ENCODE measurements at places on chromosomes 3 and 15.

GRCh38 chr3:53519065-53519709, 24.8 kb downstream of the CACNA1D start:
- DNase-seq, result no peak

DNA sequence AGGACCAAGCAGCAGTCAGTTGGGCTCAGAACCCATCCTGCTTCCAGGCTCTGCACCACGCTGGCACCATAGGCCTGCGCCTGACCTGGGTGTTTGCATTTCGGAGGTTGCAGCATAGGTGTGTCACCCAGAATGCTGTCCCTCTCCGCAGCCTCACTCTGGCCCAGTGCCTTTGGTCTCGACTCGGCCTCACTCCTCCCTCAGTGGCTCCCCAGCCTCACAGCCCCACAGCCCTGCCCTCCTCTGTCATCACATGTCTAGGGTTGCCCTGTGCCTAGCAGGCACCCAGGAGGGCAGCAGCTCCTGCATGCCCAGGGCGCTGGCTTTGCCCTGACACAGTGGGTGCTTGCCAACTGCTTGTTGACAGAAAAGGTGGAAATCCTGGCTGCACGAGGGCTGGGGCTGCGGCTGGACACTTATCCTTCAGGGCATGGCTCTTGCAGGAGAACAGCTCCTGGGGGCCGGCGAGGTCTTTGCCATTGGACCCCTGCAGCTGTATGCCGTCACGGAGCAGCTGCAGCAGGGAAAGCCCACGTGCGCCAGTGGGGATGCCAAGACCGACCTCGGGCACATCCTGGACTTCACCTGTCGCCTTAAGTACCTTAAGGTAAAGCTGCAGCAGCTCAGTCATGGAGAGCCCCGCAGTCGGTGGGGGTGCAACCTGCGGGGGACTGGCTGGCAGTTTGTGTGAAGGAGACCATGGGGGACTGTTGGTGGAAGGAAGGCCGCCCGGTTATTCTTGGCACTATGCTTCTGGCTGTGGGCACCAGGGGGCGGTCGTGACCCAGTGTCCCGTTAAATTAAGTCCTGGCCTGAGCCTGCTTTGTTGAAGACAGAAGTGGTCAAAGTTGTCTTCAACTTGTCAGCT, 16.2 kb downstream of the NISCH start:
- DNase-seq, result peak; percentile 56

DNA sequence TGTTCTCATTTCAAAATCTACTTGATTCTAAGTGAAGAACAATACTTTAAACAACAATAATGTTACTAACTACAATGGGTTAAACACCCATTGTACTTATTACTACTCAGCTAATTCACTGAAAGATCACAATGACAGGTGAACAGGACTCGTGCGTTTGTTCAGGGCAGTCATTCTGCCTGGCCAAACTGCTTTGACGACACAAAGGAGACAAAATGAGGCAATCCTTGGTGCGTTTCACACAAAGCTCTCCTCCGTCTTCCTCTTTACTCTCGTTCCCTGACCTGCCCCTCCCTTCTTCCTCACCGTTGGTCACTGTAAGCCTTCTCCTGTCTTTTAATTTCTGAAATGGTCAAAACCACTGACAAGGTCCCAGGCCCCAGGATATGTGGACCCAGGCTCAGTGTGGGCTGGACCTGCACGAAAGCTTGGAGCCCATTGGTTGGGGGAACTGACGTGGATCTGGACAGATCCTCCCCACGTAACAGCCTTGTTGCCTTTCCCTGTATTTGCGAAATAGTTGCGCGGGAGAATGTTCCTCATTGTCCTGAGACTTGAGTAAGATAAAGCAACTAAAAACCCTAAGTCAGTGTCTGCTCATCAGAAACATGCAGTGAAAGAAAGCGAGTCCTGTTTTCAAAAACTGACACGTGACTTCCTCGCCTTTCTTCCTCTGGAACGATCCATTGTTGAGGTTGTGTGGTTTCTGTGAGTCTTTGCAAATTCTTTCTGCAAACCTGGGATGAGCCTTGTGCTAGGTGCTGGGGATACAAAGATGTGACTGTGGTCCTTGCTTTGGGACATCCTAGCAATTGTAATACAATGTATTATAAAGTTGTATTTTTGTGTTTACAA, 147.1 kb upstream of the RGMA start:
- peak; percentile 32 for DNase-seq

DNA sequence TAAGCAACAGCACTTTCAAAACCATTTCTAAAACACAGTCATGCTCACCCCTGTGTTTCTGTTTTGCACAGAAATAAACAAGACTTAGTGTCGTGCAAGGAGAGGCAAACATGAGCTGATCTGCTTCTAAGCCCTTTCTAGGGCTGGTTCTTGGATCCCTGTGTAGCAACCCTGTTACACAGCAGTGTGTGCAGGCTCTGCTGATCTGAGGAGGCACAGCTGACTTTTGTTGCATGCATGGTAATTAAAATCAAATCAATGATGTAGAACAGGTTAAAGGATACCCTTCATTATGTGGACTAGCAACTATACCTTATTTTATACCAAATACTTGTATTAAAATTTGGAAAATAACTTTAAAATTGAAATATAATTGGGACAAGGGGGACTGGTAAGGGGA, 234.8 kb downstream of the PDZRN3 start:
- DNase-seq, result no peak

DNA sequence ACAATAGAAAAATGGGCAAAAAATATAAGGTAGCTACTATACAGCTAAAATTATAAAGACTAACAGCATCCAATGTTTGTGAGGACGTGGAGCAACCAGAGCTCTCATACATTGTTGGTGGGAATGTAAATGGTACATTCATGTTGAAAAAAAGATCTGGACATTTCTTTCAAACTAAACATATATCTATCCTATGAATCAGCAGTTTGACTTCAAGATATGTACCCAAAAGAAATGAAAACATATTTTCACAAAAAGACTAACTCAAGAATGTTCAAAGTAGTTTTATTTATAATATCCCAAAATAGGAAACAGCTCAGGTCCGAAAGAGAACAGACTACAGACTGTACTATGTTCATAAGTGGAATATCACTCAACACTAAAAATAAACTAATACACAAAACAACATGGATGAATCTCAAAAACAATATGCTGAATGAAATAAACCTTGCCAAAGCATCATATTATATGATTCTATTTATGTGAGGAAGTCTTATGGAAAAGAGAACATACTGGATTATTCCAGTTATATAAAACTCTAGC, 8.8 kb upstream of the TTBK2 start:
- DNase-seq, result no peak

GRCh38 chr3:25173606-25174005, 254.5 kb upstream of the RARB start:
- DNase-seq, result no peak

GRCh38 chr3:150265305-150265704, 142.8 kb upstream of the TSC22D2 start:
- no peak for DNase-seq

GRCh38 chr15:85619992-85620689, 174.6 kb downstream of the KLHL25 start:
- no peak for DNase-seq

DNA sequence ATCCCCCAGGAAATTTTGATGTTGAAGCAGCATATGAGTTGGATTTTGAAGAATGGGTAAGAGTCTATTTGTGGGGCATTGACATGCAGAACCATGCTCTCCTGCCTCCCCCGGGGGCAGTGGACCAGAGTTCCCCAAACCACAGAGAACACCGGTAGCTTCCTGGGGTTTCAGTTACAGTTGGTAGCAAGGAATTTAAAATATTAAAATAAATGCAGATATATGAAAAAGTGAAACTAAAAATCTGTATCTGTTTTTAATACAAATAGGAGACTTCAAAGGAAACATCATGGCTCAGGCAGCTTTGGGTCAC, 37.4 kb downstream of the SLC9A9 start:
- no peak for DNase-seq
